ENCODE measurements at places on chromosomes 5 and 9.

- no peak for DNase-seq
These were observed 216.3 kb downstream of the RFK start for GRCh38 chr9:76177931-76178330.

DNA sequence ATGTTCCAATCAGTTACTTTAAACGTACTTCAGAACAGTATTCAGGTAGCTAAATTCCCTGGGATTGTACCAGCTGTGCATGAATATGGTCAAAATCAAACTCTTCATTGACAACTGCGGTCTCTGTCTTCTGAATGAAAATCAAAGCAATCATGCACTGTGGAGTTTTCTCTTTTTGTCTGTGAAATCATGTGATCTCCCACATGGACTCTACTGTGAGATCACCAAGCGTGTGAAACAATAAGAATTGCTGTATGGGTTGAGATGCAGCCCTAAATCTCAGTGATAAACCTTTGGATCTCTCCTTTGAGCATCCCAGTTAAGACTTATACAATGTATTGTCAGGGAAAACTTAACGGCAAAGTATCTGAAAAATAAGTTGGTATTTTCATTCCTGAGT, 6.1 kb downstream of the NRG2 start:
- no peak for DNase-seq

DNA sequence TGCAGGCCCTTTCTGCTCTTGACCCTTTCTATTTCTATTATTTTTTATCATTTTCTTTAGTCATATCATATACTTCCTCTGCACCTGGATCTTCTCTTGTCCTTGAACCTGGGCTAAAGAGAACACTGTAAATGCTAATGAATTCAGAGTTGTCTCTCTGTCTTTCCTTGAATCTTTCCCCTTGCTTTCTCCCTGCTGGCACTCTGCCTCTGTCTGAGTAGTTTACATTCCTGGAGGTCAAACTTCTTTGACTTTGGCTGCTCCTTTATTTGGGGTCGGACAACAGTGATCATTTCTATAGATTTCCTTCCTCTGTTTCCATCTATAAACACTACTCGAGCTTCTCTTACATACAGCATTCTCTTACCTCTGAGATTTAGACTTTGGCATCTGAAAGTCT, 47.1 kb downstream of the IZUMO3 start:
- DNase-seq = no peak

DNA sequence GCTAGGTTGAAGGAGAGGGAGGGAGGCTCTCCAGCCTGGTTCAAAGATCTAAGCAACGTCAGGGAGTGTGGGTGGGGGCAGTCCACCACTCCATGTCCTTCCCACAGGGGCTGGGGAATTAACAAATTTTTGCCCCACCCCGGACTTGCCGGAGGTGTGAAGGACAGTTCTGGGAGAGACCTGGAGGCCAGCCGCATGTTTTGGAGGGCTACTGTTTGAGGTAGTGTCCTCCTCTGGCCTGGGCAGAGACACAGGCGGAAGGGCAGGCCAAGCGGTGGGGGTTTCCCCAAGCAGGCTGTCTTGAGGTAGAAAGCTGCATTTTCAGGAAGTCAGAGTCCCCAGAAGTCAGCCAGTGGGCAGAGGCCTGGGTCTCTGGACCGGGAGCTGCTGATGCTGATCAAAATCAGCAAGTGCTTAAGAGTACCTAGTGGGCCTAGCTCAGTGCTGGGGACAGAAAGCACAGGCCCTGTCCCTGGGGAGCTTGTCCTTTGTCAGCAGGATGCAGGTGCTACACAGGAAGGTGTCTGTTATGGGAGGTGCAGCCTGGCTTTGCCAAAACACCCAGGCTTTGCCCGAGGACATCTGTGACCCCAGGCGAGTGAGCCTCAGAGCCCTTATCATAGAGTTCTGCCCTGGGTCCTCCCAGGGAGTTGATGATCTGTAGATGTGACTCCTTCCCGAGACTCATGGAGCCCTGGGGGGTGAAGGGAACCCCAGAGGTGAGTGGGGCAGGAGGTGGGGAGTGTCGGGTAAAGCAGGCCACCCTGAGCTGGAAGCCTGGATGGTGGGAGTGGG, 18.5 kb downstream of the JADE2 start:
- no peak for DNase-seq

DNA sequence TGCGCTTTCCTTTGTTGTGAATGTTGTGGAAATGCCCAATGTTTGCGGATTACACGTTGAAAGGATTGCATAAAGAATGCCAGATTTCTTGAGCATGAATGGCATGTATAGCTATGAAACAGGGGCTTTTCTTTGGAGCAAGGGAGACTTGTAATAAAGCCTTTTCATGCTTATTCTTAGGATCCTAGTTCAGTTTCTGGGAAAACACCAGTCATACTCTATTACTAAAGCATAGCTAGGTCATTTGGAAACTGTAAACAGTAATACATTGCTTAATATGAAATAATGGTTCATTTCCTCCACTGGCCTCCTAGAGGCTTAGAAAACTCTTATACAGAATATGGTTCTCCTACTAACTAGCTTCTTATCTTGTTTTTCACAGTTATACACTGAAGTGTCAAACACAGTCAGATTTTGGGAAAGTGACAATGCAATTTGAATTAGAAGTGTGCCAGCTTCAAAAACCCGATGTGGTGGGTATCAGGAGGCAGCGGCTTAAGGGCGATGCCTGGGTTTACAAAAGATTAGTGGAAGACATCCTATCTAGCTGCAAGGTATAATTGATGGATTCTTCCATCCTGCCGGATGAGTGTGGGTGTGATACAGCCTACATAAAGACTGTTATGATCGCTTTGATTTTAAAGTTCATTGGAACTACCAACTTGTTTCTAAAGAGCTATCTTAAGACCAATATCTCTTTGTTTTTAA, 104.2 kb downstream of the MELK start:
- DNase-seq = no peak

- no peak for DNase-seq
These were observed 30.4 kb downstream of the NFX1 start for GRCh38 chr9:33320568-33321261.

- DNase-seq = no peak
These were observed 12.1 kb upstream of the IQGAP2 start for GRCh38 chr5:76391014-76391413.

- no peak for DNase-seq
These were observed 1.1 kb downstream of the GCNT4 start for GRCh38 chr5:75051217-75051751.

DNA sequence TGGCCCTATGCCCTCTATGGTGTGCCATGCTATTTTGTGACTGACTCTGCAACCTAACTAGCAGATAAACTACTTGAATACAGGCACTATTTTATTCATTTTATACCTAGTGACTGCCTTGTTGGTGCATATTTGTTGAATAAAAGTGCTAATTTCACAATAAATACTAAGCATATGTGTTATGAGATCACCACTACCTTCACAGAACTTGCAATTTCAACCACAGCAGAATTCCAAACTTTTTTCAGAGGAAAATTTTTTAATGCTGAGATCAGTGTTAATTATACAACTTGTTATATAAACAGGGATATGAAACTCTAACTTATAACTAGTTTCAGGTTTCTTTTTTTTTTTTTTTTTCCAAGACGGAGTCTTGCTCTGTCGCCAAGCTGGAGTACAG, 94.8 kb downstream of the NR3C1 start:
- no peak for DNase-seq

- DNase-seq = no peak
These were observed 4.7 kb downstream of the CXXC5 start for GRCh38 chr5:139652788-139653241.

DNA sequence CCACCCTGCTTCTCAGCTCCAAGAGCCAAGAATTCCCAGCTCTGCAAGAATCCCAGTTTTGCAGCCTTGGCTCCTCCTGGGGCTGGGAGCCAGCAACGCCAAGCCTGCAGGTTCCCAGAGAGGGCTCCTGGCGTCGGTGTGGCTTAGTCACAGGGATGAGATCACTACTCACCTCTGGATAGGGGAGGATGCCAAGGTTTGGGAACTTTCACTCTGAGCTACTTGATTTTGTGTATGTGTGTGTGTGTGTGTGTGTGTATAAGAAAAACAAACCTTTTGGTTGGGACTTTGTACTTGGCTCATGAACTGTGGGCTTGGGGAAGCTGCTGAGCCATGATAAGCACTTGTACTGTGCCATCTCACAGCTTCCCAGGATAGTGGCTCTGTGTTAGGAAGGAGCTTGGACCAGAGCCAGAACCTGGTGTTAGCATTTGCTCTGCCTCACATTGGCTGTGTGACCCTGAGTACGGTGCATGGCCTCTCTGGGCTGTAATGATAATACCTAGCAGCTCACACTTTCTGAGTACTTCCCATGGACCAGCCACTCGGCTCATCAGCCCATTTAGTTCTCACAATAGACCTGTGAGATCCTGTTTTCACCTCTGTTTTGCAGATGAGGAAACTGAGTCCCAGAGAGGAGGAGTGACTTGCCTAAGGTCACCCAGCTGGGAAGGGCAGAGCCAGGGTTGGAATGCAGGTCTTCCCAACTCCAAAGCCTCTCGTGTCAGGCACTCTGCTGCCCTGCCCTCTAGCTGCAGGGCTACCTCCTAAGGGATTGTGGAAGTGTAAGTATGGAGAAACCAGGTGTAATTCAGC, 41.4 kb upstream of the DAB2IP start:
- DNase-seq = no peak

GRCh38 chr5:149578896-149579295, 2.4 kb upstream of the ARHGEF37 start:
- DNase-seq = no peak
